Stimulated activated CD8-positive, alpha-beta memory T cell treated with anti-CD3 and anti-CD28 coated beads, Interleukin-2, amount 100 ng/mL, for 1 hour (primary cell): ENCODE measurements at places on chromosomes 3 and 15.

GRCh38 chr3:105511031-105511430 lies 144.3 kb downstream of the ALCAM start:
- no peak for DNase-seq

DNA sequence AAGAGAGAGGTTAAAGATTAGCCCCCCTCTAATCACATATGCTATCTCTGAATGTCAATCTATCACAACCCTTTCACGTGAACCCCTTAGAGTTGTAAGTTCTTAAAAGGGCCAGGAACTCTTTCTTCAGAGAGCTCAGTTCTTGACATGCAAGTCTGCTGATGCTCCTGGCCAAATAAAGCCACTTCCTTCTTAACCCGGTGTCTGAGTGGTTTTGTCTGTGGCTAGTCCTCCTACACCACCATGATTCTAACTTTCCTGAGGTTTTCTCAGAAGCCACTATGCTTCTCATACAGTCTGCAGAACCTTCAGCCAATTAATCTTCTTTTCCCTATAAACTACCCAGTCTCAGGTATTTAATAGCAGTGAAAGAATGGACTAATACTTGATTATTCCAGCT lies 231.1 kb upstream of the CNTN6 start:
- DNase-seq = no peak

DNA sequence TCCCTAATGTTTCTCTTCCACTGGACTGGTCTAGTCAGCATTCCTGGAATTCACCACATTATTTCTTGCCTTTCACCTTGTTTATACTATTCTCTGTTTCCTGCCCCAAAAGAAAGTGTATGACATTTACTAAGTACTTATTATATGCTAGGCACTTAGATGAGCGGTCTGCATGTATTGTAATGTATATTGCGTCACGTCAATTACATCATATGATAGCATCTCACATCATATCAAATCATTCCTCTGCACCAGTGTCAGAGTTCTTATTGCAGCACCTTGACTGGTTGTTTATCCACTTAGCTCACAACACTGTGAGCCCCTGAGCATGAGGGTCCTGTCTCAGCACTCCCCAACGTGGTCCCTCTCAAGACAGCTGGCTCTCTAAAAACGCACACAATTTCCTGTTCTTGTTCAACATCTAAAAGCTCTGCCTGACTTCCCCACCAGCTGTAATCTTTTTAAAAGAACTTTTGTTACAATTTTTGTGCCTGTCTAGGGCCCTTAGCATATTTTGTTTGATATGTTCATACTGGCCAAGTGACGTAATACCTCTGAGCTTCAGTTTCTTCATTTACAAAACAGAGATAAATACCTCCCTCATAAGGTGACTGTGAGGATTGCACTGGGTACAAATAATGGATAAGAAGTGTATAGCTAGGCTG lies 58.8 kb downstream of the ARHGAP31 start:
- DNase-seq = no peak

- no peak for DNase-seq
Observed at GRCh38 chr15:39455471-39455991, 125.3 kb upstream of the THBS1 start.

DNA sequence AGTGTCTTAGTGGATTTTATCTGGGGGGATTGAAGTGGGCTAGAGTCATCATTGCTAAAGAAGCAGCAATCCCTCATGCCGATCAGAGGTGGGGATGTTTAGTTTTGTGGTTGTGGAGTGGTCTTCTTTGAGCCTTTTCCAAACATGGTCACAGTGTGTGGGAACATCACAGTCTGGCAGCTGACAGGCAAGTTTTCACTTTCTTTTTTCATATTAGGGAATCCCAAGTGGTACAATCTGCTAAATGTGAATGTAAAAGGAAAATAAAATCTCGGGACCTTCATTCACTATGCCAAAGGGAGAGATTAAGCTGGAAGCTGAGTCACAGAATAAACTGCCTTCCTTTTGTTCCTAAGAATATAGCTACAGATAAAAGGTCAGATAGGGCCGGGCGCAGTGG lies 10.4 kb upstream of the CX3CR1 start:
- DNase-seq = no peak

- no peak for DNase-seq
Observed at GRCh38 chr3:65347166-65347565, 659.4 kb upstream of the ADAMTS9 start.

GRCh38 chr15:33341953-33342352 lies 31.2 kb downstream of the RYR3 start:
- DNase-seq = no peak

GRCh38 chr3:170762064-170762463 lies 107.9 kb downstream of the RPL22L1 start:
- no peak for DNase-seq

GRCh38 chr15:83905556-83906273 lies 251.8 kb downstream of the ADAMTSL3 start:
- no peak for DNase-seq

DNA sequence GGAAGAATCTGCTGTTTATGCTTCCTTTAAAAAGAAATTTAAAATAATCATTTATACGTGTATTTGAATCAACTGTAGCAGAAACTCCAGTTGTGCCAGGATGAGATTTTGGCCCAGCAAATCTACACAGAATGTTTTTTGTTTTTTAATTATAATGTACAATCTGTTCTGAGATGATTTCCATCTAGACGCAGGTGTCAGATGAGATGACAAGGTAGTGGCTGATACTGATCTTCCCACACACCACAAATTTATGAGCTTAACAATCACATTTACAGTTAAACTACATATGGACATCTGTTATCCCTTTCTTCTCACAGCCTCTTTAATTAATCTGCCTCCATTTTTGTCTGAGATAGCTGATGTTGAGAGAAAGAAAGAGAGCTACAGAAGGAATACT lies 23.6 kb downstream of the DCLK3 start:
- no peak for DNase-seq

DNA sequence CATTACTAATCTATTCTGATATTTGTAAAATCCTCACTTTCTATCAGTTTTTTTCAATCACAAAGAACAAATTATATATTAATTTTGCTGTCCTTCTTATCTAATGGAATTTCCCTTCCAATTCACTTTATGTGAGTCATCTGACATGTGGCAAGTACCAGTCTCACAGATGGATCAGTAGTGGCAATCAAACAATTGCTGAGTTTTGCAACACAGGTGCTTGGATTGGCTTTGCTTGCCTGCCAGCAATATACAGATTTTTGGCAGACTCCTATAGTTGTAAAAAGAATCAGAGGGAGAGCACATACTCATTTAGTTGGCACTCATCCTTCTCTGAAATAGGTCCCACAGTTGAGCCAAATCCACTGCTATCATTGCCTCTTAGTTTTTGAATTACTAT lies 83.7 kb downstream of the BCHE start:
- DNase-seq = no peak

- no peak for DNase-seq
Observed at GRCh38 chr3:96991800-96992365, 177.5 kb downstream of the EPHA6 start.

DNA sequence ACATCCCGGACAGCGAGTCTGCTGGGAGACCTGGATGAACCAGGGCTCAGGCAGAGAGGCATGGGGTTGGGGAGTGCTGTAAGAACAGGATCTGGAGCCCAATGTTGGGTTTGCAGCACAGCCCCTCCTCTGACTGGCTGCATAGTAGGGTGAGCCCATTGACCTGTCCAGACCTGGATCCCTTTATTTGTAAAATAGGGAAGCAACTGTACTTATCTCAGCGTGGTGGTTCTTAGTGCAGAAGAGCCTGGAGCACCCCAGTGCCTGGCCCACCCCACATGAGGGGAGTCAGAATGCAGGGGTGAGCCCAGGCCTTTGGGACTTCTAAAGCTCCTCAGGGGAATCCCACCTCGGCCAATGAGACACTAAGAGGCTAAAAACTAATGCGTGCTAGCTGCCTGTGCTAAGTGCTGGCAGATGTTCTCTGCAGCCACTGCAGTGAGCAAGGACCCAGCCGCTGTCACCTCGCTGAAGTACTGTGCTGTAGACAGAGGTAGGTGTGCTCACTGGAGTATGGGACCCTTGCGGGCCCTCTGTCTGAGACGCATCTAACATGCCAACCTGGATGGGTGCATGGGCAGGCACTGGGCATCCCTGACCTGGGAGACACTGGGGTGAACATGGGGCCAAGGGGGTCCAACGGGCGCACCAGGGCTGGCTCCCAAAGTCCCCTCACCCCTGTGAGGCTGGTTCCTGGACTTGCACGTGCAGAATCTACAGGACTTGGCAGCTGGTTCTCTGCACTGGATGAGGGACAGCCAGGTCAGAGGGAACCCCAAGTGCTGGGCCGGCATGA lies 95.6 kb downstream of the ATP10A start:
- DNase-seq = no peak

DNA sequence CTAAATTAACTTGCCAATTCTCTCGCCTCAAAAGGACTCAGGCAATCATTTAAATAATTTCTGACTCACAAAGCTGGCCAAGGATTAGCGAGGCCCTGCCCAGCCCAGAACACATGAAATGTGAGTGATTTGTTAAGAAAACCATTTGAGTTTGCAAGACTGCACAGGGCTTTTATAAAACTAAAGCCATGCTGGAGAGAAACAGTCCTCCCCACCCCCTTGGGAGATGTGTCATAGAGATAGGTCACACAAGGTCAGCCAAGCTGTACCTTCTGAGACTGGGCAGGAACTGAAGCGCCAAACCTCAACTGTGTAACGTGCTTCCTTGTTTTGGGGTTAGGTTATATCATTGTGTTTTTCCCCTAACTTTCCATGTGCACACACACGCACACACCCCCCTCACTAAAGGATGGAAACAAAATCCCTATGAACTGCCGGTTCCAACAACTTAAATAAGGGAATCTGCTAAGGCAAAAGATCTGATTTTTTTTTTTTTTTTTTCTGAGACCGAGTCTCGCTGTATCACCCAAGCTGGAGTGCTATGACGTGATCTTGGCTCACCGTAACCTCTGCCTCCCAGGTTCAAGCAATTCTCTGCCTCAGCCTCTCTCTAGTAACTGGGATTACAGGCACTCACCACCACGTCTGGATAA lies 8.1 kb downstream of the SPATA12 start:
- DNase-seq = no peak

DNA sequence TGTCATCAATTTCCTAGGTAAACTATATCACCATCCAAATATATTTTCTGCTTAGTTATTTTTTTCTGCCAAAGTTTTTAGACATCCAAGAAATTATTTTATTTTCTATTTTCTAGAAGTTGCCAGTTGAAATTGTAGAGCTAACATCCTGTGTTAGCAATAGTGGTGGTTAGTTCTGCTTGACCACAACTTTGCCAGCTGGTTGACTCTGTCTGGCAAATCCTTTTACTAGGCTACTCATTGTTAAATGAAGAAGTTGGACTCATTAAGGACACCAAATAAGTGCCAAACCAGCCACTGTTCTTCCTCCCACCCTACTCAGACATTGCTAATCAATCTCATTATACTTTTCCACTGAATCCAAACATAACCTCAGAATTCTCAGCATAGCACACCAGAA lies 15.4 kb upstream of the CRBN start:
- no peak for DNase-seq

DNA sequence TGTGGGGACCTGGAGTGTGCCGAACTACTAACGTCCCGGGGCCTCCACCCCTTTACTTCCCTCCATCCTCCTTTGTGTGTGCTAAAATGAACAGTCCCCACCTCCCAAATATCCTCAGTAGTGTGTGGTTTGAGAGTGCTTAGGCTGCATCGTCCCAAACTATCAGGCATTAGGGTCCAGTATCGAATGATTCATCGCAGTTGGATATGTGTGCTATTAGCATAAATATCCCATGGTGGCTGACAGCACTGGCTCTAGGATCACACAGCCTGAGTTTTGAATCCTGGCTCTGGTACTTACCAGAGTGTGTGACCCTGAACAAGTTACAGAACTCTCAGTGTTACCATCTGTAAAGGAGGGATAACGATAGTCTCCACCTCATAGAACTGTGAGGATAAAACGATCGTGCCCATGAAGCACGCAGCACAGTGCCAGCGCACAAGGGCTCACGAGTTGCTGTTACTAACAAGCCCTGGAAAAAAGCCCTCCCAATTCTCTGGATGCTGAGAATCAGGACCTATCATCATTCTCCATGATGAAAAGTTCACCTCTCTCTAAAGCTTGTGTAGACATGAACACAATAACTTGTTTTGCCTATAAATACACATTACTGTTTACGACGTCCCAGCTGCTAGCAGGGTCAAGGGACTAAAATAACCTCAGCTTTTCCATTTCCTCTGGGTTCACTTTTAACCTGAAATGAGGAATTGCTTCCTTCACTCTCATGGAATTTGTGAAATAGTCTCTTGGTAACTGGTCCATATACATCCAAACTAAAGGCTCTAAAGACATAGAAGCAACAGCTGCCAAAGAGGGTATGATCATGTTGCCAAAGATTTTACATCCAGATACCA lies 51.0 kb downstream of the VGLL4 start:
- DNase-seq = no peak

GRCh38 chr3:175326041-175326440 lies 466.9 kb downstream of the NAALADL2 start:
- no peak for DNase-seq

GRCh38 chr15:58432401-58432800 lies 610 bp downstream of the LIPC start:
- DNase-seq = no peak

GRCh38 chr3:16359331-16359730 lies 94.3 kb downstream of the OXNAD1 start:
- DNase-seq = no peak

DNA sequence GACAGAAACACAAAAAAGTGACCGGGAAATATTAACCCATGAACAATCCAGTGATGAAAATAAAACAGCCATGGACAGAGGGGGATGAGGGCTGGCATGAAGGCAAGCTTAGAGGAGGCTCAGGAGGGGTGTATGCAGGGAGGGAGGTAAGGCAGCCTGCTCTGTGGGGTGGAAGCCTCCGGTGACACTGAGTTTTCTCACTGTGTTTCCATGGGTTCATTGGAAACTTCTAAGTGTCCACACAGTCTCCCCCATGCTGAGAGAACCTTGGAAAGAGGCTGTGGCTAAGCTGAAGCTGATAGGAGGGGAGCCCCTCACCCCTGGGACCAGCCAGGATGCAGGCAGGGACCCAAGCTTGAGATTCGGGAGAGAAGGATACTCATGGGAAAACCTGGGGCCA lies 6.8 kb upstream of the SKOR1 start:
- DNase-seq = no peak

DNA sequence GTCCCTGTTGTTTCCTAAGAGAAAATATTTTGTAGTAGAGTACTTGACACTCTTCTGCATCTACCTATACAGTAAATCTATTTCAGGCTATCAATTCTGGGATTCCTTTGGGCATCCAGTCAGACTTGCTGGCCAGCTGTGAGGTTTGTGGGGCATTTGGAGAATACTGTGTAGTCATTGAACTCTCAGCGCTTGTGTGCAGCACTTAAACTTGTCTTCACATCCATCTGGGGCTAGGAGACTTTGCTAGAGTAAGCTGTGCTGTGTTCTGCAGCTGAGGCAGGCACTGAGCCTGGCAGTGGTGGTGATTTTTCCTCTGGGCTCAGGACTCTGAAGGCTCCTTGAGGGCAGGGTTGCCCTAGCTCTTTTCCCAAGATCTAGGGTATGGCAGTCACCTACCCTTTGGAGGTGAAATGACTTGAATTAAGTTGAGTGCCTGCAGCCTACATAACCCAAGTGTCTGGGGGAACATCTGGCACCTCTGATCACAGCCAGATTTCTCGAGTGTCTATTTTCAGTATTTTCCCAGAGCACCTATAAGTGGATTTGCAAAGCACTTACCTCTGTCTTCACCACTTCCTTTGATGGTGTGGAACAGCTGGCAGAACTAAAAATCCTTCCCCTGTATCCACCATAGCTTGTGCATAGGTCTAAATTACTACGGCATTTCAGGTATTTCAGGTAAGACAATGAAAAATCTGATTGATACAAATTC lies 19.3 kb downstream of the CLSTN2 start:
- DNase-seq = no peak

- DNase-seq = no peak
Observed at GRCh38 chr15:79017953-79018352, 72.6 kb downstream of the RASGRF1 start.

- no peak for DNase-seq
Observed at GRCh38 chr3:186663361-186664118, 2.3 kb upstream of the HRG start.
